GF-D8 (cell line): ENCODE measurements at places on chromosomes 1 and 21.

GRCh38 chr1:201396861-201397464 lies 2.2 kb downstream of the LAD1 start:
- no peak for DNase-seq

DNA sequence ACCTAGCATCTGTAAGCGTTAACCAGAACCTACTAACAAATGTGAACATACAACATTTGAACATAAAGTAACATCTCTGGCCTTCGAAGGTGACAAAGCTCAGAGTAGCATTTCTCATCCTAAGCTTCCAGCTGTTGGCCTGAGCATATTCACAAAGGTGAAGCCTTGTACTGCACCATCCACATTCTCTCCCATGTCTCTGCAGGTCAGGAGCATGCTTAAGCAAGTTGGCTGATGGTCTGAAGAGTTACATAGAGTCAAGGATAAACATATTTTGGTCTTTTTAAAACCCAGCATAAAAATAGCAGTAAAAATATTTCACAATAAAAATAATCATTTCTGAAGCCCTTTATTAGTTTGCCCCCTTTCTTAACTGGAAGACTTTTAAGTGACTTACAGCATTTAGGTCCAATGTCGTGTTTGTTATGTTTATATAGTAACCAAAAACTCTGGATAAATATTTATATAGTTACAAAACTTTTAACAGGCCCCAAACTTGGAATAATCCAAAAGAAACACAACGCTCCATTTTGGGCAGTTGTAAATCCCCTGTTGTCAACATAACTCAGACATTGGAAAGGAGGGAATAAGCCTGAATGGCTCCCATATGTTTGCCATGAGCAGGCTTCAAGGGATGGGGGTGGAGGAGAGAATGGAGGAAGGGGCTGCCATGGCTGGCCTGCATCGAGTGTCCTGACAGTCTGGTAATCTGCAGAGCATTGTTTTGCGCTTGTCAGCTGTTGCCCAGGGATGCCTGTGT lies 42.8 kb upstream of the ENAH start:
- no peak for DNase-seq

DNA sequence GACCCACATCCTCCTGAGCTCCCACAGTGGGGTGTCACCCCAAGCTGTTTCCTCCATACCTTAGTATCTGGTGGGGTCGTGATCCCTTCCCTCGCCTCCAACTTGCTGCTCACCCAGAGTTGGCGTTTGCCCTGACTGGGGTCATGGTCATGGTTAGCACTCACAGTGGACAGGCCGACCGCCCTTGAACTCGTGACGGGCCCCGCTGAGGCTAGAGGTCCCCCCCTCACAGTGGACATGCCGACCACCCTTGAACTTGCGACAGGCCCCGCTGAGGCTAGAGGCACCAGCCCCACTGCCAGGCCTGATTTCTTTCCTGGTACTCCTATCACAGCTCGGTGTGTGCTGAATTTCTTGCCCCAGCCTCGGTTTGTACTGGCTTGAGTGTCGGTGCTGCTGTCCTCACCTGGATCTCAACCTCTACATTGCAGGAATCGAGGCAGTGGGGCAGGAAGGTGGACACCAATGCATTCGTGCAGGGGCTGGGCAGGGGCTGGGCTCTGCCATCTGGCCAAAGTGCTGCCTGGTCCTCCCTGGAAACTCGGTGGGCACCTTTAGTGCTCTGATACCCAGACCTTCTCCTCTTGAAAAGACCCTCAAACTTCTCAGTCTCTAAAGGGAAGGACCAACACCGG lies 37.5 kb upstream of the AJAP1 start:
- DNase-seq, result no peak

- DNase-seq, result no peak
These were observed 10.3 kb upstream of the LUZP1 start for GRCh38 chr1:23178950-23179349.

DNA sequence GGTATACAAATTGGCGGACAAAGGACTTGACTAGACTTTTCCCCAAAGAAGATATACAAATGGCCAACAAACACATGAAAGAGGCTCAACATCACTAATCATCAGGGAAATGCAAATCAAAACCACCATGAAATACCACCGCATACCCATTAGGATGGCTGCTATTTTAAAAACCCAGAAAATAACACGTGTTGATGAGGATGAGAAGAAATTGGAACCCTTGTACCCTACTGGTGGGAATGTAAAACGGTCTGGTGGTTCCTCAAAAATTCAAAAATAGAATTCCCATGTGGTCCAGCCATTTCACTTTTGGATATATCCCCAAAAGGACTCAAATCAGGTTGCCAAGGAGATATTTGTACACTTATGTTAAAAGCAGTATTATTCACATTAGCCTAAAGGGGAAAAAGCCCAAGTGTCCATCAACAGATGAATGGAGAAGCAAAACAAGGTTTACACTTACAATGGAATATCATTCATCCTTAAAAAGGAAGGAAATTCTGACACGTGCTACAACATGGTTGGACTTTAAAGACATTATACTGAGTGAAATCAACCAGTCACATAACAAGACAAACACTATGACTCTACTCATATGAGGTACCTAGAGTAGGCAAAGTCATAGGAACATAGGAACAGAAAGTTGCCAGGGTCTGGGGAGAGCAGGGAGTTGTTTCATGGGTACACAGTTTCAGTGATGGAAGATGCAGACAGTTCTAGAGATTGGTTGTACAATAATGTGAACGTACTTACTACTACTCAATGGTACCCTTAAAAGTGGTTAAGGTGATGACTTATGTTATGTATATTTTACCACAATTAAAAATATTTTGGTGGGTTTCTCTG lies 17.0 kb downstream of the CD34 start:
- no peak for DNase-seq

GRCh38 chr1:168468042-168468809 lies 75.6 kb downstream of the XCL2 start:
- no peak for DNase-seq

DNA sequence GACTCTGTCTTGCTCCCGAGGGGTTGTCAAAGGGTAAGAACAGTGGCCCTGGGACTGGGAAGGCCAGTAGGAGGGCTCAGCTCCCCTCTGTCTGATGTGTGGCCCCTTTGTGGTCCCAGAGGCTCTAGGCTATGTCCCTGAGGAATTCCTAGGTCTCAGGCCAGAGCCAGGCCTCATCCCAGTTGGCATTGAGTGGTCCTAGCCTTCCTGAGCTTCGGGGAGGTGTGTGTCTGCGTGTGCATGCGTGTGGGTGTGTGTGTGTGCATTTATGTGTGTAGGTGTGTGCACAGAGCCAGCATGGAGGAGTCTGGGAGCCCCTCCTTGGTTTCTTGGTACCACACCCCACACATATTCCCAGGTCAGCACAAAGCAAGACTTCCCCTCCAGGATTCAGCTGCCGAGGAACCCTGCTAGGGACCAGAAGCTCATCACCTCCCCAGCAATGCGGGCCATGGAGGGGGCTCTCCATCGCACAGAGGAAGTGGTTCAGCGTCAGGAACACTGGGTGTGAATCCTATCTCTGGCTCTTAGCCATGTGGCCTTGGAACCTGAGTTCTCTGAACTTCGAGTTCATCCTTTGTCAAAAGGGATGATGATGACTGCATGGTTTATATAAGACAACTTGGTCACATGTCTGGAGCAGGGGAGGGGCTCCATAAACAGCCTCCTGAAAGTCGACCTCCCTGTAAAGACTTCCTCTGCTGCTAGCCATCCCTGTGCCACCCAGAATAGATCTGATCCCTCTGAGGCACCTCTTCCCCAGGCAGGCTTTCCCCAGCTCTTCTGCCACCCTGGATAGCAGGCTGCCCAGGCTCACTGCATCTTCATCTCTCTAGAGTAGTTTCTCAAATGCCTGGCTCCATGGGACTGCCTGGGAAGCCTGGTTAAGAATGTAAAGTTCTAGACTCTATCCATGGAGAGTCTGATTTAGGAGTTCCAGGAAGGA lies 8.3 kb upstream of the EPS8L3 start:
- no peak for DNase-seq

- no peak for DNase-seq
These were observed 4.1 kb downstream of the ORC1 start for GRCh38 chr1:52400131-52400530.

DNA sequence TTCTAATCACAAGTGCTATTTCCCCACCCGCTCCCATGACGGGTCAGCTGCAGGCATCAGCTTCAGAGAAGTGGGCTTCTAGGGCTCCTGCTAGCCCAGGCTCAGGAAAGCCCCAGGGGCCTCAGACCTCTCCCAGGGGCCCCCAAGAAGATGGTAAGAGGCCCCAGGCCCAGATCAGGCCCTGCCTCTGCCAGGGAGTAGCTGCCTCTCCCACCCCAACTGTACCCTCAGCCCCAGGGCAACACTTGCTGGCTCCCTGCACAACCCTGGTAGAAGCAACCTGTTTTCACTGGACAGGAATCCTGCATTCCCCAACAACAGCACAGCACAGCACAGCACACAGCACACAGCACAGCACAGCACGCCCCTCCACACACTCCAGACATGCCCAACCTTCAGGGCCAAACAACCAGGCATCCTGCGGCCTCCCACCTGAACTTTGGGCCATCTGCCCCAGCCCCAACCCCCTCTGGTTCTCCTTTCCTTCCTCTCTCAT lies 6.5 kb downstream of the BLACAT1 start:
- DNase-seq, result no peak

GRCh38 chr1:16226490-16227179 lies 10.3 kb downstream of the CPLANE2 start:
- no peak for DNase-seq

- no peak for DNase-seq
These were observed 6.8 kb downstream of the CD247 start for GRCh38 chr1:167511374-167511986.

GRCh38 chr1:85884372-85885035 lies 176.3 kb upstream of the ZNHIT6 start:
- no peak for DNase-seq

GRCh38 chr1:51642739-51643142 lies 25.8 kb downstream of the OSBPL9 start:
- DNase-seq, result no peak

DNA sequence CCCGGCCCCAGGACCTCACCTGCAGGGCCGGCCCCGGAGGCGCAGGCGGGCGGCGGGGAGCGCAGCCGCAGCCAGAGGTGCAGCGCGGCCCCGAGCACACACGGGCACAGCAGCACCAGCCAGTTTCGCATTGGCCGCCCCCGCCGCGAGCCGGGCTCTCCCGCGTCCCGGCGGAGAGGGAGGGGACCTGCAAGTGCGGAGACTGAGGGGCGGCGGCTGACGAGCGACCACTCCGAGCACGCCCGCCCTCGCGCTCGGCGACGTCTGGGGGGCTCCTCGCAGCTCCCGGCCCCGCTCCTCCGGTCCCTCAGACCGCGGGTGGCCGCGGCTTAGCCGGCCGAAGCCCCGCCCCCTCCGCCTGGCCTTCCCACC lies at the start of gene B3GALNT2:
Gene B3GALNT2, minus strand, starts transcription at position 331 of the 372 bp plus-strand sequence. Its CDS starts 200 bp downstream, at position 131.
- no peak for DNase-seq

DNA sequence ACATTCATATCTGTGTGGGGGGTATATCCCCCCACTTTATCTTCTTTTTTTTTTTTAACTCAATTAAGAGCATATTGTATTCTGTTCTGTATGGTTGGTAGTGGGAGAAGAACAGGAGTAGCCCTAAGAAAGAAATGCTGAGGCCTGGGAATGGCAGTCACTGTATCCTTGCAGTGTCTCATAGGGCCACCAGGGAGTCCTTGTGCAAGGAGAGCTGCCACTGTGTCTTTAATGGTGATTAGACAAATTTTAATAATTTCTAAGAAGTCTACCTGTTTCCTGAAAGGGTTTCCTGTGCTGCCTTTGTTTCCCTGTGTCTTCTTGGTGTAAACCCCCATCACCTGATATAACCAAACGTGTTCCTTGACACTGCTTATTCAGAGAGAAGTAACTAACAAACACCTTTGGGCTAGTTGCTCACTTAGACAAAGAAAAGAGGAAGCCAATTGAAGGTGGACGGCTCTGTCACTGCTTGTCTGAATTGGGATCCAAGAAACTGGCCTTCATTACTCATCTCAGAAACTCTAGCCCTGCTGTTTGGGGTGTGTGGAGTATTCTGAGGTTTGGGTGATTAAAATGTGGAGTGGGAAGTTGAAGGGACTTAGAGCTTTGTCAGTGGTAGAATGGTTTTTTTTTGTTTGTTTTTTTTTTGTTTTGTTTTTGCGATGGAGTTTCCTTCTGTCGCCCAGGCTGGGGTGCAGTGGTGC lies 15.2 kb downstream of the GIPC2 start:
- no peak for DNase-seq
